ENCODE measurements at places on chromosomes 6 and 20. TPM values are rescaled to one million over a fixed set of nuclear protein-coding genes. Genes with fewer than 3 reads are reported as not detected.

RIMS1 gene
- total RNA-seq, result 0.24 TPM

PHACTR1 gene
- total RNA-seq, result 0.20 TPM

GRCh38 chr6:156944412-156944811, 167.2 kb downstream of the ARID1B start:
- DNase-seq, result no peak

GRCh38 chr6:119326291-119327005, 23.1 kb downstream of the MAN1A1 start:
- DNase-seq, result no peak

All from SJCRH30 (cell line).